ENCODE measurements at places on chromosomes 4 and X. TPM values are rescaled to one million over a fixed set of nuclear protein-coding genes. Genes with fewer than 3 reads are reported as not detected.

ARHGAP36 gene
- total RNA-seq = not detected

ADAM29 gene
- total RNA-seq = not detected

SPANXN4 gene
- total RNA-seq = not detected

TMPRSS11E gene
- 0.29 TPM for total RNA-seq

Data from osteoblast (primary cell).